ENCODE measurements at places on chromosomes 12 and 14. TPM values are rescaled to one million over a fixed set of nuclear protein-coding genes. Genes with fewer than 3 reads are reported as not detected.

PAH gene
- total RNA-seq, result 0.25 TPM

NID2 gene
- 0.24 TPM for total RNA-seq

TSFM gene
- total RNA-seq, result 30.4 TPM

- no peak for DNase-seq
Observed at GRCh38 chr14:74985028-74985310, 17.8 kb upstream of the EIF2B2 start.

DNA sequence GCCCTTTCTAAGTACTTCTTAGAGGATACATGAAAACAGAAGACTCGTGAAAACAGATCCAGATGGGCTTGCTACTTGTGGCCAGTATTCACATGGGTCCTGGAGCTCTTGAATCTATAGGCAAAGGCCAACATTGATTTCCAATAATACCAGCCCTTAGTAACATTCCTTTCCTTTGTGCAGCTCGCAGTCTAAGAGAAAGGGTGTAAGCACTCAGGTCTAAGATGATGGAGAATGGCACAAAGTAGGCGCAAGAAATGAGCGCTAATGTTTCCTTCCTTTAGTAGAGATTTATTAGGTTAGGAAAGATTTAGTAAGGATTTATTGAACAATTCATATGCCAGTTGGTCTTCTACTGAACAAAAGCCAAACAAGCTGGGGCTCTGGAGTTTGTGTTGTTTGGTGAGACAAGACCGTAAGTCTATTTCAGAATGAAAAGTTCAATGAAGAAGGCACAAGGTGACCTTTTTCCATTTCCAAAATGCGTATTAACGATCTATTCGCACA, 525 bp downstream of the RNU6-8 start:
- no peak for DNase-seq

DNA sequence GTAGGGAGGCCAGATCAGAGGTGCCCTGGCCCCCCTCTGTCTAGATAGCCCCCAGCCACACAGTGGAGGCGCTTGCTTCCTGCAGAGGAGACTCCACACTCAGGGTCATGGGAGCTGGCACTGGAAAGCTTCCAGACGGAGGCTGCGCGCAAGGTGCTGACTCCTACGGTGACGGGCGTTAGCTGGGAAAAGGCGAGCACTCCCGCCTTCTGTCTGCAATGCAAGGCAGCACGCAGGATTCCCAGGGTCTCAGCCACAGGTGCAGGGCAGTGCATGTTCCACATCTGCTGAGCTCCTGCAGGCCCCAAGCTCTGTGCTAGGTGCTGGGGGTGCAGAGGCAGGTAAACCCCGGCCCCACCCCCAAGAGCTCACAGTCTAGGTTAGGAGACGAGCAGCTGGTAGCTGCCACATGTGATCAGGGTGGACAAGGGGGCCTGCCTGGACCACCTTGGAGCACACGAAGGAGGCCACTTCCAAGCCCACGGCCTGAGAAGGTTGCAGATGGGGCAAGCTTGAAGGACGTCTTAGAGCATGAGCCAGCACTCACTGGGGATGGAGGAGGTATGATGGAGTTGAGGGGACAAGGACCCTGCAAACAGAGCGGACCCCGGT, 310.9 kb upstream of the DIO3 start:
- DNase-seq, result no peak

- no peak for DNase-seq
Observed at GRCh38 chr12:94813314-94813713, 163.0 kb upstream of the TMCC3 start.

GRCh38 chr12:70553391-70553859, 83.8 kb downstream of the PTPRB start:
- DNase-seq, result no peak

DNA sequence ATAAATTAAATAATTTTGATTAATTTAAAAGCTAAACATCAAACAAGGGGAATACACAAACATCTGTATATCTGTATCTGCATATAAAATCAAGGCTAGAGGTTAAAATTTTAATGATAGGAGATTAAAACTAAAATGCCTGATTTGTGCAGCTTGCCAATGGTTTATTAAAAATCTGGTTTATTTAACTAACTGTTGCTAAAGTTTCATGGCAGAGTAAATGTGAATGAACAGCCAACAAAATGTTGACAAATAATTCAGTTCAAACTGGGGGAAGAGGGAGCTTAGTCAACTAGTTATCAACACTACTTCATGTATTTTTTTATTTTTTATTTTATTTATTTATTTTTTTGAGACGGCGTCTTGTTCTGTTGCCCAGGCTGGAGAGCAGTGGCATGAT, 43.0 kb downstream of the BTG1 start:
- DNase-seq, result no peak

GRCh38 chr14:99672506-99673304, 11.4 kb upstream of the CYP46A1 start:
- no peak for DNase-seq

DNA sequence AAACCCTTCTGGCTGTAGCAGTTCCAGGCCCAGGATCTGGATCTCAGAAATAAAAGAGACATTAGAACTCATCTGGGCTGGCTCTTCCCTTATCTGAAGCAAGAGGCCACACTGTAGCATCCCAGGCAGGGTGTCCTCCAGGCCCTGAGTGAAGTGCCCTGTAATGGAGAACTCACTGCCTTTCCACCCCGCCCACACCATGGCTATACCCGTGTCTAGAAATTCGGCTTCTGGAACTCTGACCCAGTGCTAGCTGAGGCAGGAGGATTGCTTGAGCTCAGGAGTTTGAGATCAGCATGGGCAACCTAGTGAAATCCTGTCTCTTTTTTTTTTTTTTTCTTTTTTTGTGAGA, 23.5 kb upstream of the PLEKHG3 start:
- no peak for DNase-seq

DNA sequence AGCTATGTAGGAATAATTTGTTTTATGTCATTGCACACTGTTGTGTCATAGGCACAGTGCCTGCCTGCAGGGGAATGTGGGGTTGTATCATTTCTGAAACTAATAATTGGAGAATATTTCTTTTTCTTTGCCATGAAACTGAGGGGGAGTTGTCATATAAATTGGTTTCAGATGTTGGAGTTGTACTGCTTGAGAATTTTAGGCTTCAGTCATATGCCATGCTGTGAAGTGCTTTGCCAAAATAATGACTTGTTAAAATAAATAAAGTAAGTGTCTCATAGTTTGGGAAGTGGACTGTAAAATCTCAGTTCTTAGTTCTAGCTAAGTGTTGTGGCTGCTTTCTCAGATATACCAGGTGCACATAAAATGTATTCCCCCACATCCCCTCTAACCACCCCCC, 116.8 kb downstream of the DAAM1 start:
- no peak for DNase-seq
